ENCODE measurements at places on chromosomes 16 and 17. TPM values are rescaled to one million over a fixed set of nuclear protein-coding genes. Genes with fewer than 3 reads are reported as not detected.
A peak's percentile ranks its signal among the peaks of the same experiment; 100 is the strongest.

DNAH3 gene
- not detected for total RNA-seq

- no peak for DNase-seq
These were observed 7.6 kb upstream of the ZNF624 start for GRCh38 chr17:16661217-16661616.

- no peak for DNase-seq
These were observed 20.6 kb upstream of the SLC35G3 start for GRCh38 chr17:35214631-35215273.

- no peak for DNase-seq
These were observed 17.8 kb upstream of the TOB1 start for GRCh38 chr17:50883850-50884438.

DNA sequence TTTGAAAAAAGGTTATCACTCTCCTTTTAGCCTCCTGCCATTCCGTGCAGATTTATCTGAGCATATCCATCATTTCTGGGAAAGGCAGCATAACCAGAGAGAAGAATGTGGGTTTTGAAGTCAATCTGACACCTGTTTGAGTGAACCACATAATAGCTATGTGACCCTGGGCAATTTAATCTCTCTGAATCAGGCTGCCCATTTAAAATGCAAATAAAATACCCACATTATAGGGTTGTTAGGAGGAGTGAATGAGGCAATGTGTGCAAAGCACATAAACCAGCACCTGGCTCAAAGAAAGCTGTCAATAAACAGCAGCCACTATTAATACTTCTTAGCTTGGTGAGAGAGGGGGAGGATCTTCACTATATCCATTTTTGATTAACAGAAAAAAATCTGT is 88.0 kb downstream of the CACNG1 start:
- no peak for DNase-seq

DNA sequence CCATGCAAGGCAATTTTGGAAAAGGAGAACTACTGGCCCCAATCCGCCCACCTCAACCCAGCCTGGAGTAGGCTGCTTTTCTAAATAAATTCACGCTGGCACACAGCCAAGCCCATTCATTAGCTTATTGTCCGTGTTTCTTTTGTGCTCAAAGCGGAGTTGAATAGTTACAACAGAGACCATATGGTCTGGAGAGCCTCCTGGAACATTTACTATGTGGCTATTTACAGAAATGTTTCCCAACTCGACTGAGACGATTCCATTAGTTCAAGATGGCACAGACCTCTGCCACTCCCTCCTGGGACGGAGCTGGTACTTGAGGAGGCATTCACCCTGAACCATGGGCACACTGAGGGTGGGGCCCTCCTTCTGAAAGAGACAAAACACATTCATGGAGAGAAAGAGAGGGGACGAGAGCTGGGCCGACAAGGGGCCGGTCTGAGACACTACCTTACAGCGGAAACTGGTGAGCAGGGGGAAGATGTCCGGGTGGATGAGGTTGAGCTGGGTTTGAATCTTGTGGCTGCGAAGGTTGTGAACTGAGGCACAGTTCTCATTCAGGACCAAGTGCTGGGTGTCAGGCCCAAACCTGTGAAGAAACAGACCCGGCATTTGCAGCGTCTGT is 15.7 kb downstream of the ELAC2 start:
- DNase-seq, result no peak

DNA sequence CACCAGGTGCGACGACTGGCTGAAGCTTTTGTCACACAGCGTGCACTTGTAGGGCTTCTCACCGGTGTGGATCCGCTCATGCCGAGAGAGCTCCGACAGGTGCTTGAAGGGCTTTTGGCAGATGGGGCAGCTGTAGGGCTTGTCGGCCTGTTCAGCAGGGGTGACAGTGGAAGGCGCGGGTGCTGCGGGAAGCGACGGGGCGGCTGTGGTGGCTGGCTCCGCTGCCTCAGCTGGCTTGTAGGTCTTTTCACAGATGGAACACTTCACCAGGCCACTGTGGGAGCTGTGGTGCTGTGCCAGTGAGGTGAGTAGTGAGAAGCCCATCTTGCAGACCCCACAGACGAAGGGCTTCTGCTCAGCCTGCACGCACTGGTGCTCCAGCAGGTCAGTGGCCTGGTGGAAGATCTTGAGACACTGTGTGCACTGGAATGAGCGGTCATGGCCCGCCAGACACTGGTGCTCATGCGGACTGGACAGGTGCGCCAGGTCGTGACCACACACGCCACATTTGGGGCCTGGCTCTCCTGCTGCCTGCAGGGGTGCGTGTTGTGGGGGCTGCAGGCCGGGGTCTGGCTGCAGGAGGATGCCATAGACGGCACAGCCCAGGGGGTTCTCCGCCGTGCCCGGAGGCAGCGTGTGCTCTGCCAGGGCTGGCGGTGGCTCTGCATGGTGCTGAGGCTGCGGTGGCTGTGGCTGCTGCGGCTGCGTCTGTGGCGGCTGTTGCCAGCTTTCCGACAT is 2.8 kb downstream of the ZNF319 start:
- DNase-seq, result peak; percentile 60

- no peak for DNase-seq
These were observed 2.9 kb downstream of the HEXIM1 start for GRCh38 chr17:45150911-45151809.

DNA sequence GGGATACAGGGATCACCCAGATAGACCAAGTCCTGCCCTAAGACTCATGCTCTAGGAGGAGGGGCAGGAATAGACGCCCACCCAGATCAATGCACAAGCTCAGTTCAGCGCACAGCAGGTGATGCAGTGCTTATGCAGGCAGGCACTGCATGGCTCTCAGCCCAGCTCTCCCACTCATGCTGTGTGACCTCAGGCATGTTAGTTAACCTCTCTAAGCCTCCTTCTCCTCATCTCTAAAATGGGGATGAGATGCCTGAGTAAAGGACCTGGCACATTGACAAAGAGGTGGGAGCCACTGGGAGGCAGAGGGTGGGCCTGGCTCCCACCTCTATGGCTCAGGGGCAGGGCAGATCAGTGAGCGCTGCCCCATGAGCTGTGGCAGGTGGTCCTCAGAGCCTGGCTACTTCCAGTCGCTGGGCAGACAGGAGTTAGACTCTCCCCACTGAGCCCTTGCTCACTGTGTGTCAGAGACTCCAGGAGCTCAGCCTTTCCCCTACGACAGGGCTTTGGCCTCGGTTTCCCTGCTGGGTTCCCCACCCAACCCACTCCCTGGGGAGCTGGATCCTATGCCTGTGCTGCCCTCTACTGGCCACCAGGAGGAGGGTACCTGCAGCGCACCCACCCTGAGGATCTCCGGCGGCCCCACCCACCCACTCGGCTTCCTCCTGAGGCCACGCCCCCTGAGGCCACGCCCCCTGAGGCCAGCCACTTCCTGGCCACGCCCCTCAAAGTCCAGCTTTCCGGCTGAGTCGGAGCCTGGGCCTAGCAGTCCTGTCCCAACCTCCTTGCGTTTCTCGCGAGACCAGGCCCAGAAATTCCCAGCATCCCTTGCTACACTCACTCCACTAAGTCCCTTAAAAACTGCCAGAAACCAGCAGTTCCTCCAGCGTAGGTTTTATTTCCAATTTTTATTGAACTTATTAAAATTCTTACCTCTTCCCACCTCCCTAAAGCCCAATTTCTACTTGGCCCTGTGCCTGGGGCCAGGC is 196.1 kb downstream of the GSG1L start:
- DNase-seq, result peak; percentile 86

- no peak for DNase-seq
These were observed 439.6 kb downstream of the KCNJ2 start for GRCh38 chr17:70608957-70609356.

- DNase-seq, result no peak
These were observed 26.0 kb downstream of the TK2 start for GRCh38 chr16:66523861-66524354.

DNA sequence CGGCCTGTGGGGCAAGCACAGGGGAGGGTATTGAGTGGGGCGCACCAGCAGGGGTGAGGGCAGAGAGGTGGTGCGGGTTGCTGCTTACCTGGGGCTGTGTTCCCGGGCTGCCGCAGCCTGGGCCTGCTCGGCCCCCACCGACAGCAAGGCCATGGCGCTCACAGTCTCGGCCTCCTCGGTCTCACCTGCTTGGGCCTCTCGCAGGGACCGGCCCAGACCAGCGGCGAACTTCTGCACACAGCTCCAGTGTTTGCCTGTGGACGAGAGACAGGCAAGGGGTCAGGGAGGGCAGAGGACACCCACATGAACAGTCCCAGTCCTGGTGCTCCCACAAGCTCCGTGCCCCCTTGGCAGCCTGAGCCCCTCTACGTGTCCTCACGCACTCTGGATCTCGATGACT is 7.9 kb downstream of the G6PC3 start:
- DNase-seq, result no peak

- DNase-seq, result no peak
These were observed 43.7 kb downstream of the RND2 start for GRCh38 chr17:43068570-43069367.

DNA sequence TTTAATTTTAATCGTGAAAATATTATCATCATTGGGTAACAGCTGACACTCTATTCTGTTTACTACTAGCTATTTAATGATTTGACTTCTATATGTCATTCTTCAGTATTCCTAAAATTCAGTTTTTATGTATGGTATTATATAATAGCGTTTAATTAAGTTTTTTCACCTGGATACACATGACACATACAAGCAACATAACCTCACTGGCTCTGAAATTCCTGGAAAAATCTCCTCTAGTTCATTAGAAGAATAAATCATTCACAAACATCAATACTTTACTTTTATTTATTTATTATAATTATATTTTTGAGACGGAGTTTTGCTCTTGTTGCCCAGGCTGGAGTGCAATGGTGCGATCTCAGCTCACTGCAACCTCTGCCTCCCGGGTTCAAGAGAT is 44.0 kb downstream of the AKAP10 start:
- DNase-seq, result no peak

DNA sequence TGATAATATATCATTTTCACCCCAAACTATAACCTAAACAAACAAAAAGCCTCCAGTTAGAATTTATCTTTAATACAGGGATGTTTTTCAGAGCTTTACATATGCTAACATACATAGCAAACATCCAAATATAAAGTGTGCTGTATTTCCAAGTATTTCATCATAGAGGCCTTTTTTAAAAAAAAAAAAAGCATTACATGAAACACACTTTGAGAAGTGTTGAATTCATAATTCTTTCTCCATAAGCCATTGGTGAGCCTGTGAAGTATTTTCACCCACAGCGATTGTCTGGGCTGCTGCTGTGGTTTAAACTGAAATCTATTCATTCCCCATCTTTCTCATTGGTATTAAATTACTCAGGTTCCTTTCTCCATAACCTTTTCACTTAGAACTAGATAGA is 503.4 kb upstream of the CDH8 start:
- no peak for DNase-seq

DNA sequence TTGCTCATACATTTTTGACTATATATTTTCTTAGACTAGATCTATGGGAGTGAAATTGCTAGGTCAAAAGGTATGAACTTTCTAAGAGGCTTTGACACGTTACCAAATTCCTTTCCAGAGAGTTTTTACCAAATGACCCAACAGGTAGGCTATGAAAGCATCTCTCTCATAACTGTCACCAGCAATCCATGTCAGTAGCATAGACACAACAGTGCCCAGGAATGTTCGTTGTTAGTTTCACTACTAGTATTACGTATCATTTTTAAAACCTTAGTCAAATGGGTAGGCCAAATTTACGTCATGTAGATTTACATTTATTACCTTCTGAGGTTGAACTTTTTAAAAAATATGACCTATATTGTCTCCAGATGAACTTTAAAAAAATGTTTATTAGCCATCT is 66.8 kb downstream of the MARCHF10 start:
- no peak for DNase-seq

- DNase-seq, result no peak
These were observed 29.4 kb upstream of the NUDT16L1 start for GRCh38 chr16:4663777-4664465.

GRCh38 chr17:42421507-42422338 is 1.3 kb downstream of the CAVIN1 start:
- DNase-seq, result no peak

DNA sequence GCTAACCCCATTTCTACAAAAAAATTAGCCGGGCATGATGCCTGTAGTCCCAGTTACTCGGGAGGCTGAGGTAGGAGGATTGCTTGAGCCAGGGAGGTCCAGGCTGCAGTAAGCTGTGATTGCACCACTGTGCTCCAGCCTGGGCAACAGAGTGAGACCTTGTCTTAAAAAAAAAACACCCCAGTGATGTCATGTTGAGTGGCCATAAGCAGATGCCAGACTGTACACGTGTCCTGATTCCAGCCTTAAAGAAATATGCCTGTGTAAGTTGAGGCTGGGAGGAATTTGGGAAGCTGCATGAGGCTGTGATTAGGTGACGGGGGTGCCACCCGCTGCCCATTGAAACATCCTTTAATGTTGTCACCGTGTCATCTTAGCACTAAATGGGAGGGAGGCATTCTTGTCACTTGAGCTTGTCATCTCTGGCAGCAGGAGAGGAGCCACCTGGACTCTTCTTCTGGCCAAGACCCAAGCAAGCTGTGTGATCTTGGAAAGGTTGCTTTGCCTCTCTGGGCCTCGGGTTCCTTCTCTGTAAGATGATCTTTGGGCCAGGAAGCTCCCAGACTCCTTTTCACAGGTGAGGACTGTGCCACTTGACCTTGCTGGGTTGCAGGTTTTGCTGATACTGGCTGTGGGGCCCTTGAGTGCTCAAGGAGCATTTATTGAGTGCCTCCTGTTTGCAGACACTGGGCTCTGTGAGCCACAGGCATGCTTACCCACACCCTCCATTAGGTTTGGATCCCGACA is 98.3 kb upstream of the CIBAR2 start:
- no peak for DNase-seq

- DNase-seq, result no peak
These were observed 538 bp upstream of the RAPGEFL1 start for GRCh38 chr17:40176754-40177110.

ICAM2 gene
- 20.7 TPM for total RNA-seq

DNA sequence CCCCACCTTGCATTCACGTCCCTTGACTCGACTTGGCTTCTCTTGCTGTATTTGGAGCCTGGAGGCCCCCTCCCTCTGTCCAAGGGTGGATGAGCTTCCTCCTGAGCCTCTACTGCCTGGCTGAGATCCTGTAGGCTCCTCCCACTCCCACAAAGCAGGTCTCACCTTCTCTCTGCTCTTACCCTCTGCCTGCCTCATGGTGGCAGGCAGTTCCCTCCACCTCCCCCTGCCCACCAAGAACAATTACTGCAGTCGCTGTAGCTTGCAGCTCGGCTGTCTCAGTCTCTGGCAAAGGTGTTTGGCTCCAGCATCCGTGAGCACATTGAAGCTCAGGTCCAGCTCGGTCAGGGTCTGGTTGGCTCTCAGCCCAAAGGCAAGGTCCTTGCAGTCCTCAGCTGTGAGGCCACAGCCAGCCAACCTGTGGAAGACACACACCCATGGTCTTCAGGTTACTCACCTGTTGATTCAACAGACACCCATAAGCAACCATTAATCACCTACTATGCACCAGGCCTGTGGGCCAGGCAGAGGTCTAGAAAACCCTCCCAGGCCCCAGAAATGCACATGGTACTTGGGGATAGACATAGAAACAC is 42.6 kb downstream of the NLRP1 start:
- no peak for DNase-seq
